ENCODE measurements at places on chromosomes 11 and 22.

DNA sequence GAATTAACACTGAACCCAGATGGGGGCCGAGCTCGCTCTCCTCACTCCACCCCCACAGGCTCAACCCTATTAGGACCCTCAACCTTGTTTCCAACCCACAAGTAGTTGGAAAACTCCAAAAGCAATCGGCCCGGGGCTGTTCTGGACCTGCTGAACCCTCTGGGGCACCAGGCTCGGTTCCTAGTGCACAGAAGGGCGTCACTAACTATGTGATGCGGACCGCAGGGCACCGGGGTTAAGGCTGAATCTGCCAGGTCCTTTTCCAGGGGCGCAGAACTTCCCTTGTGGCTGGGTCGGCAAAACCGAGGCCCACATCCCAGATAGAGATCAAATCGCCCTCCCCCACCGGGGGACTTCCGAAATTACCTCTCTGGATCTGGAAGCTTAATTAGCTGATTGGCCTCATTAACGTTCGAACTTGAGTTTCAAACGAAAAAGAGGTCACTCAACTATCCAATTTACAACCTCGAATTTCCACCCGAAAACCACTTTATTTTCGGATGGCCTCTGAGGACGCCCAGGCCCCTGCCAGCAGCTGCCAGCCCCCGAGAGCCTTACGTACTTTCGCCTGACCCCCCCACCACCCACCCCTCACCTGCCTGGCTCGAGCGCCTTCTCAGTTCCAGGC lies 1.7 kb downstream of the SHANK2 start:
- DNase-seq = no peak

- no peak for DNase-seq
Measured at GRCh38 chr11:6544921-6545850, 48.1 kb downstream of the DNHD1 start.

DNA sequence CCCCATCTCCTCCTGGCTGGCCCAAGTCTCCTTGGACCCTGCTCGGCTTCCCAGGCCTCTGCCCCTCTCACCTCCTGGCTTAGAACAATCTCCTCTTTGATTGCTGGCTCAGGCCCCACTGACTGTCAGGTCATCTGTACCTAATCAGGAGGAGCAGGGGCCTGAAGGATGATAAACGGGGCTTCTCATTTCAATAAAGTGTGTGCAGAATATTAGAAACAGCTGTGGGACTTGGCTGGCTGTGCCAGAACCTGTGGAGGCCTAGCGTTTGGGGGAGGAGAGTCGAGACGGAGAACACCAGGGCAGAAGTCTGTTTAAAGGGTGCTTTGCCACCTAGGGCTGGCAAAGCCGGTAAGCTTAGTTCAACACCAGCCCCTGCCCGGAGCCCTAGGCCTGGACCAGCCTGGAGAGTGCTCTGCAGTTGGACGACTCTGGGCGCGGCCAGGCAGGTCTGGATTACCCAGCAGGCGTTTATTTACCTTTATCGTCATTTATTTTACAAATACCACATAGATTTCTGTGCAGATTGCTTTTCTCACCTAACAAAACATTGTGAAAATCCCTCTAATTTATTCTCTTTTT lies 10.1 kb upstream of the VSIG10L2 start:
- no peak for DNase-seq

- no peak for DNase-seq
Measured at GRCh38 chr22:22920910-22921550, 33.4 kb downstream of the IGLL5 start.

GRCh38 chr22:24265734-24266133 lies 4.9 kb upstream of the SPECC1L start:
- no peak for DNase-seq

- DNase-seq = peak; percentile 38
Measured at GRCh38 chr11:18243783-18244362, 4.6 kb downstream of the SAA2 start.

GRCh38 chr11:6505577-6506240 lies 8.6 kb downstream of the DNHD1 start:
- no peak for DNase-seq

Measured in AG09309 (cell line).